Activated T-cell treated with anti-CD3 and anti-CD28 coated beads, Interleukin-2, amount 50 U/mL, for 72 hours (primary cell): ENCODE measurements at places on chromosomes 4 and X. TPM values are rescaled to one million over a fixed set of nuclear protein-coding genes. Genes with fewer than 3 reads are reported as not detected.

Gene ZMAT1
- 9.2 TPM for total RNA-seq

Gene PRDM5
- 0.35 TPM for total RNA-seq

Gene MBNL3
- total RNA-seq: 15.7 TPM

Gene MAGEA9B
- total RNA-seq: not detected

Gene RIPPLY1
- not detected for total RNA-seq

Gene TSPAN6
- 0.43 TPM for total RNA-seq

Gene ITGB1BP2
- total RNA-seq: 7.4 TPM

Gene PF4V1
- total RNA-seq: not detected

Gene HSFX1
- total RNA-seq: 0.67 TPM

Gene SMIM10L2A
- total RNA-seq: 0.24 TPM

Gene MAGEB1
- not detected for total RNA-seq

Gene ITM2A
- 67.6 TPM for total RNA-seq

Gene TMEM31
- 0.46 TPM for total RNA-seq

Gene HAUS3
- 21.0 TPM for total RNA-seq

Gene DMRTC1B
- total RNA-seq: 0.38 TPM

Gene NR3C2
- 8.0 TPM for total RNA-seq

Gene PABPC1L2A
- total RNA-seq: not detected

Gene CT45A1
- not detected for total RNA-seq

Gene DUSP9
- total RNA-seq: not detected

Gene FGFBP1
- total RNA-seq: not detected

Gene CPZ
- total RNA-seq: not detected

Gene HELT
- total RNA-seq: not detected

Gene VEGFC
- not detected for total RNA-seq

Gene RHOH
- total RNA-seq: 182 TPM

Gene MAOB
- total RNA-seq: 0.30 TPM

Gene TREX2
- total RNA-seq: 2.7 TPM

Gene SSX4
- not detected for total RNA-seq

Gene CXCL13
- 0.26 TPM for total RNA-seq

Gene CSAG2
- total RNA-seq: not detected

Gene SPINK2
- not detected for total RNA-seq

Gene CNGA1
- total RNA-seq: 0.32 TPM

Gene DOK7
- total RNA-seq: not detected

Gene ETDB
- not detected for total RNA-seq

Gene RENBP
- total RNA-seq: 11.6 TPM

Gene APLN
- total RNA-seq: 0.14 TPM

Gene CT45A3
- total RNA-seq: not detected

Gene IL1RAPL2
- total RNA-seq: not detected

Gene ATP8A1
- 55.9 TPM for total RNA-seq

Gene GJB1
- total RNA-seq: 0.28 TPM

Gene SFRP2
- total RNA-seq: not detected

Gene VSIG1
- 0.25 TPM for total RNA-seq

Gene CLDN34
- not detected for total RNA-seq

Gene UGT2B15
- total RNA-seq: not detected

Gene MAGEC3
- total RNA-seq: not detected

Gene PPP2R2C
- total RNA-seq: not detected

Gene HEPH
- 0.22 TPM for total RNA-seq

Gene NRK
- not detected for total RNA-seq

Gene MFAP3L
- 1.2 TPM for total RNA-seq

Gene TEC
- total RNA-seq: 4.6 TPM

Gene EXOC1L
- not detected for total RNA-seq

Gene PAPSS1
- total RNA-seq: 33.2 TPM

Gene F8A3
- 5.1 TPM for total RNA-seq

Gene PPEF2
- total RNA-seq: not detected

Gene CT47B1
- not detected for total RNA-seq

Gene PFKFB1
- 1.6 TPM for total RNA-seq
